ENCODE measurements at places on chromosomes 2 and 18.

DNA sequence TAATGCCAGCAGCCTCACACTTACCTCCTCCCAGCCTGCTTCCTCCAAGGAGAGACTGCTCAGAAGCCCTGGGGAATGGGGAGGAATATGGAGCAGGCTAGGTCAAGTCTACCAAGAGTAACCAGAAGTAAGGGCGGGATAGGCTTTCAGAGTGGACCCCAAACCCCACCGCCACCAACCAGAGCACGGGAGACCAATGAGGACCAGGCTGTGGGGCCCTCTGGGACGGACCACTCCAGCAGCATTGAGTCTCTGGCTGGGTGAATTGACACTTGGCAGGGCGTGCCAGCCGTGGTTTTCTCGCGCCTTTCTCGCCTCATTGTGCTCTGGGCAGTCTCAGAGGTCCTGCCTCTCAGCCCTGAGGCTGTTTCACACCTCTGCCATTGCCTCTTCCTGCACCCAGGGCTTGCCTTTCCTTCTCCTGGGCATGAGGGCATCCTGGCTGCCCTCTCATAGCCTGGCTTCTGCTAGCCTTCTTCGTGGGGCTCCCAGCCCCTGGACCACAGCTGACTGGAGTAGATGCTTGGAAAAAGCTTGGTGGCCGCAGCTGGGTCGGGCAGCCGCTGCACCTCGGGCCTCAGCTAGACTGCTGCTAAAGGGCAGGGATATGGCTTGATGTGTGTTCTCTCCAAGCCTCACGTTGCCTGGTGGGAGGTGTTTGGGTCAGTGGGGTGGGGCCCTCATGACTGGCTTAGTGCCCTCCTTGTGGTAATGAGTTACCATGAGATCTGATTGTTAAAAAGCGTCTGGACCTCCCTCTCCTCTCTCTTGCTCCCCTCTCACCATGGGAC is 40.5 kb upstream of the HS6ST1 start:
- DNase-seq: no peak

- DNase-seq: no peak
Measured at GRCh38 chr2:152504618-152505017, 169.6 kb downstream of the FMNL2 start.

DNA sequence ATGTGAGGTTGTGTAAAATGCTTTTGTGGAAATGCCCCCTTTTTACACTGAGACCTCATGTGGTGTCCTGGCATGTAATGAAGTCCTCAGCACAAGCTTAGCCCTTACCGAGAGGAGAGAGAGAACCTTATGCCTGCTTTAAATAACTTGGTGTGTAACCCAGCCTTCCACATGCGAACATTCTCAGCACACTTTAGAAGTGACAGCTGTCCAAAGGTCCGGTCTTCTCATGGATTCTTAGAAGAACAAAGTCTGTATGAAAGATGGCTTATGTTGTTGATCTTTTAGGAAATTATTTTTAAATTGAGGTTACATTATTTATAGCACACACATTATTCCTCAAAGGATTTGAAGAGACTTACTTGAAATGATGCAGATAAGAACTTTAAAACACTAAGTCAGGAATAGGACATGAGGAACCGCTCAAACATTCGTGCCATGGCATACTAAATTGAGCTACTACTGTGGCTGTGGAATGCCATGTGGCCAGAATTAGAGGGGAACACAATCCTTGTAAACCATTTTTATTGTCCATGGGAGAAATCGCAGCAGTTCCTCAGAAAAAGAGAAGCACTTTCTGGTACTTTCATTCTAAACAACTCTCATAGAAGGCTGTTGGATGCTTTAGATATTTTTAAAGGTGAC is 79.6 kb downstream of the WDSUB1 start:
- DNase-seq: no peak

DNA sequence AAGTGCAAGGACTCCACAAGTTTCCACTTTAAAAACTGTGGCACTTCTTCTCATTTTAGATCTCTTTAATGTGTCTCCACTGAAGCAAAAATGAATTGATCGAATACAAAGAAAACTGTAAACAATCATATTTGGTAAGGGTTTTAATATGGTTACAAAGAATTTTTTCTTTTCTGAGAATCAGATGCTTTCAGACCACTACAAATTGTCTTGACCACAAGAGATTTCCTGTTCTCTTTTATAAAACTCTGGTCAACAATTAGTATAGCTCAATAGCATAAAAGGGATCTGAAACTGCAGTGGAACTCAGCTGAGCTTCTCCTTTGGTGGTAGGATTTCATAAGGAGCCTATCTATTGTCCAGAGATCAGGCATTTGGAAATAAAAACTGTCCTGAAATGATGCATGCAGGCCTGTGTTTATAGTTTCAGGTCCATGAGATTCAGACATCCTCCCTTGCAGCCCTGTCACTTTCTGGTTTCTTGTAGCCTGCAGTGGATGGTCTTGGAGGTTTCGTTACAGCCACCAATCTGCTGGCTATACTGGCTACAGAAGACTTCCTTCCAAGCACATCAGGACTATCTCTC is 120.0 kb downstream of the DOCK10 start:
- DNase-seq: no peak

DNA sequence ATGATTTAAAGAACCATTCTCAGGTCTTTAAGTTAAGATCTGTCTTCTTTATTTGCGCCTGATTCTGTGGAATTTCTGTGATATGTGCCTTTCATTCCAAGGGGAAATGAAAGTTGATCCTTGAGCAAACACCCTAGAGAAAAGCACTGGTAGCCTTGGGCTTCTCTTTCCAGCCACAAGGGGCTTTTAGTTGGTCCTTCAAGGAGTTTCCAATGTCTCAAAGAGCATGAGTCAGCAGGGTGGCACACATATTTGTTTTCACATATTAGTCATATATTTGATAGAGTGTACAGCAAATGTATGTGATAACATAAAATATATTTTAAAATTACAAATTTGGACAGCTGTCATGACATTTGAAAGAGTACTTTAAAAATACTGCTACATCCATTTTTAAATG is 339.5 kb downstream of the TXNL1 start:
- DNase-seq: no peak
